Stimulated activated CD4-positive, alpha-beta T cell treated with anti-CD3 and anti-CD28 coated beads, Interleukin-2, amount 100 ng/mL, for 4 hours (primary cell): ENCODE measurements at places on chromosomes 2 and 18.

DNA sequence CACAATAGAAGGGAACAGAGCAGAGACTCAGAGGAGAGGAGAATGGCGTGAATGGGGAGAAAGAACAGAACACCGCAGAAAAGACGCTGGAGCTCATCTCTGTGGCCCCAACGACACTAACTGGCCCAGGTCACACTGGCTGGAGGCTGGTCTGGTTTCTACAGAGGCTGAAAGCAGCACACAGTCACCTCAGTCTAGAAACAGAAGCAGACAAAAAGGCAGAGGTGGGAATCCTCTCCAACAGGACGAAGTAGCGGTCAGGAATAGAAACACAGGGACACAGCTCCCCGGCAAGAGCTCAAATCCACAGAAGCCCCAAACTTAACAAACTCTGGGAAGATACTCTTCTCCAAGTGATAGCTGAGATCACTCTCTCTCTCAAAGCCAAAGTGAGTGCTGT is 9.2 kb downstream of the SLC66A2 start:
- DNase-seq = no peak

DNA sequence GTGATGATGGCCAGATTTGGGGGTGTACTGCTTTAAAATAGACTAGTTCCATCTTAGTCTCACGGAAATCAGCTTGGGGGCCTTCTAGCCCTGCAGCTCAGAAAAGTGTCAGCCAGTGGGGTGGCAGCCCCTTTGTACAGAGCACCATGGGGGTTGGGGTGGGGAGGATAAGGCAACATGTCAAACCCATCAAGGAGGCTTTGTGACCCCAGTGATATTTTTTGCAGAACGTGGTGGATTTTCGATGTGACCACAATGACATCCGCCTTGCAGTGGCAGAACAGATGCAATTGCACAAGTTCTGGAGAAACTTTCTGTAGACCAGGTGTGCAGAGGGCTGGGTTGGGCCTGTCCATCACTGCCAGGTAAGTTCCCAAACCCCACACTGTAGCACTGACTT is 3.0 kb upstream of the CD8A start:
- DNase-seq = no peak

- DNase-seq = no peak
Observed at GRCh38 chr2:205765151-205765550, 82.8 kb downstream of the NRP2 start.

GRCh38 chr2:66573416-66573815 is 138.5 kb downstream of the MEIS1 start:
- no peak for DNase-seq

GRCh38 chr2:124480958-124481357 is 455.9 kb downstream of the CNTNAP5 start:
- DNase-seq = no peak

DNA sequence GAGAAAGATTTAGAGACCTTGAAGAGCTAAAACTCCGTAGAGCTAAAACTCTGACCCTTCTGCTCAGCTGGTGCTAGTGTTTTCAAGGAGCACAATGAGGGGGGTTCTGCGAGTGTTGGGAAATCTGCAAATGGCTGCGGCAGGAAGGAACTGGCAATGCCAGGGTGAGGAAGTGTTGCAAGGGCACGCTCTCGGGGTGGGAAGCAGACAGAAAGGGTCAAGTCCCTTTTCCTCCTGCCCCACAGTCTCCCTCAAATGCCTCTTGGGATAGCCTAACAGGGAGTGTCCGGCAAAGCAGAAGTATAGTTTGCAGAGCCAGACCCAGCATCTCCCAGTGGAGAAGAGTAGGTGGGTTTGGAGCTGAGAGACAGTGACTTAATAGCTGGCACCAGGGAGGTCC is 60.5 kb downstream of the NCAPH start:
- no peak for DNase-seq

- no peak for DNase-seq
Observed at GRCh38 chr18:54250846-54251261, 18.5 kb upstream of the POLI start.

DNA sequence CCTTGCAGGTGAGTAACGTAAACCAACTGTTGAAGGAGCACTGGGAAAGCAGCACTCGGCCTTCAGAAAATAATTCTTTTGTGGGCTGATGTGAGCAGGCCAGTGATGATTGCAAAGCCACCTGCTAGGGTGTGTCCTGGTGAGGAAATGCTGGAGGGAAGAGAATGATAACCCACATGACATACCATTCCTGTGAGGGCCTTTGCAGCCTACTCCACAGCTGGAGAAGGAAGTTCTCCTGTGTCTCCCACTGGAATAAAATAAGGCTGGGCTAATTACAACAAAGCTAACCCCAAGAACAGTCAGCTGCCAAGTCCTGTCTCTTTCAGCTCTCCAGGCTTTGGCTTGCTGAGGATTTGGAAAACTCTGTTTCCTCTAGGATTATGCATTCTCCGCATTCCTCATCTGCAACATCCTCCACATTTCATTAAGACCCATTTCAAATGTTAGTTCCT is 16.7 kb upstream of the DSG1 start:
- no peak for DNase-seq

- no peak for DNase-seq
Observed at GRCh38 chr2:20544153-20544747, 97.4 kb downstream of the RHOB start.

DNA sequence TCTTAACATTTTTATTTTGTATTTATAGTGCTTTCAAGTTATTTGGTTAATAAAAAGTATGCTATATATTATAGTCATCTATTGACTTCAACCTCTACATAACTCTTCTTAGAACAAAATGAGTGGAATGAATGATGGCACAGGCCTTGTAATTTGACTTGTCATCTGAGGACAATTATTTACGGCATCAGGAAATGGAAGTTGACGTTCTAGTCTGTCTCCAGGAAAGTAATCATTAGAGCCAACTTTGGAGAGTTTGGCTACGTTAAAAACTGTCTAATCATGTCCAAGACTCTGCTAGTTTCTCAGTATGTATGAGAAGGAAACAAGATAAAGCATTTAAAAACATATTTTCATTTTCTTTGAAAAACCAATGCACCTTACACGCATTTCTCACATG is 353.6 kb downstream of the ARHGAP15 start:
- no peak for DNase-seq

GRCh38 chr18:49862656-49863385 is 49.5 kb upstream of the ACAA2 start:
- DNase-seq = no peak

DNA sequence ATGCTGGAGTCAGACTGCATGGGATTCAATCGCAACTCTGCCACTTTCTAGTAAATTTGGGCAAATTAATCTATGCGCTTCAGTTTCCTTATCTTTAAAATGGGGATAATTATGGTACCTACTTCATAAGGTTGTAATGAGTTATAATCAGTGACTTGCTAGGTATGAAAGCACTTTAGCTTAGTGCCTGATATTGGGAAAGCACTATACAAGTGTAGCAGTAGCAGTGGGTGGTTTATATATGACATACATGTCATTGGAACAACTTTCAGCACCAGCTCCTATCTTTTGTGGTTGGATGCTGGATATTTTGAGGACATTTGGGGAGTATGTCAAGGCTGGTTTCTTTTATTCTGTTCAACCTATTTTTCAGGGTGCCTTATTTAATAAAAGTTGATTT is 277.7 kb downstream of the CAMKMT start:
- DNase-seq = no peak

GRCh38 chr2:56357655-56358295 is 174.0 kb downstream of the CCDC85A start:
- no peak for DNase-seq

GRCh38 chr2:118661179-118661578 is 186.3 kb downstream of the EN1 start:
- DNase-seq = no peak

GRCh38 chr18:58205443-58206160 is 161.6 kb downstream of the NEDD4L start:
- DNase-seq = no peak

DNA sequence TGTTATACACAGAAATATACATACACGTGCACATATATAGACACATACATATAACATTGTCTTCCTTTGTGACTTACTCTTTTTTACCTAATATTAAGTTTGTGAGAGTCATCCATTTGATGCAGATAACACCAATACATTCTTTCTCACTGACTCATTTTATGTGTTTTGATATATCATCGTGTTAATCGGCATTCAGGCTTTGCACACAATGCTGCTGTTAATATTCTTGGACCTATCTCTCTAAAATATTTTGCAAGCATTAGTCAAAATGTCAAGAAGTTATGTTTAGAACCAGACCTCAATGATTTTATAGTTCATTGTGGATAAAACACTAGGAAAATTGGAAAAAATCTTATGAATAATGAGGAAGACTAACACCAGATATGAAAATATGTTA is 441.1 kb downstream of the LRATD1 start:
- no peak for DNase-seq

- no peak for DNase-seq
Observed at GRCh38 chr2:78701546-78701945, 324.0 kb upstream of the REG3G start.

GRCh38 chr2:105882920-105883435 is 138.3 kb downstream of the NCK2 start:
- DNase-seq = no peak

- no peak for DNase-seq
Observed at GRCh38 chr2:5695654-5696403, 3.6 kb downstream of the SOX11 start.

- DNase-seq = no peak
Observed at GRCh38 chr2:43327119-43327518, 100.7 kb upstream of the ZFP36L2 start.
